ENCODE measurements at places on chromosomes 12 and 14.

- peak; percentile 74 for DNase-seq
- H3K27me3 ChIP-seq = no peaks in the 10 kb centered on the region
- H3K4me3 ChIP-seq = no peak overlapping the region
Measured at GRCh38 chr14:23929822-23930294, 23.7 kb upstream of the DHRS4 start.

DNA sequence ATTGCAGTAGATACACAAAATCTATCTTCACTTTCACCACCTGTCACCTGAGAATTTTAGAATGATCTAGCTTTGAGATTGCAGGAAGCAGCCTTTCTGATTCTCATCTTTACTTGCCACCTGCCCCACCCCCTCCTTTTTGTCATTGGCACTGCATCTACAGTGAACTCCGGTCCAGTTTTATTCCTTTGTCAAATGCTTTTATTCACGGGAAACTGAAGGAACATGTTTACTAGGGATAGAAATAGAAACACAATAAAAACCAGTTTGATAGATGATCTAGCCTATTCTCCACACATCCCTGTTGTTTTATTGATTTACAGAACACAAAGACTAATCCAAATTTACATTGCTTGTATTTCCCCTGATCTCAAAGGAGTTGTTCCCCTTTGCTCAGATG is 471.7 kb upstream of the STXBP6 start:
- H3K27ac ChIP-seq = no peak overlapping the region
- no peak overlapping the region for H3K4me3 ChIP-seq
- no peaks in the 10 kb centered on the region for H3K4me1 ChIP-seq
- no peaks in the 10 kb centered on the region for H3K36me3 ChIP-seq

- H3K4me1 ChIP-seq = no peaks in the 10 kb centered on the region
- no peaks in the 10 kb centered on the region for H3K27me3 ChIP-seq
- peaks cover 23% of the 10 kb centered on the region for H3K36me3 ChIP-seq
- H3K4me3 ChIP-seq = no peak overlapping the region
Measured at GRCh38 chr14:102050625-102051024, 36.2 kb downstream of the HSP90AA1 start.

GRCh38 chr12:119721306-119721705 is 53.4 kb downstream of the PRKAB1 start:
- no peak overlapping the region for H3K4me3 ChIP-seq
- no peak overlapping the region for H3K27ac ChIP-seq
- DNase-seq = no peak
- no peaks in the 10 kb centered on the region for H3K4me1 ChIP-seq
- peaks cover 15% of the 10 kb centered on the region for H3K36me3 ChIP-seq

DNA sequence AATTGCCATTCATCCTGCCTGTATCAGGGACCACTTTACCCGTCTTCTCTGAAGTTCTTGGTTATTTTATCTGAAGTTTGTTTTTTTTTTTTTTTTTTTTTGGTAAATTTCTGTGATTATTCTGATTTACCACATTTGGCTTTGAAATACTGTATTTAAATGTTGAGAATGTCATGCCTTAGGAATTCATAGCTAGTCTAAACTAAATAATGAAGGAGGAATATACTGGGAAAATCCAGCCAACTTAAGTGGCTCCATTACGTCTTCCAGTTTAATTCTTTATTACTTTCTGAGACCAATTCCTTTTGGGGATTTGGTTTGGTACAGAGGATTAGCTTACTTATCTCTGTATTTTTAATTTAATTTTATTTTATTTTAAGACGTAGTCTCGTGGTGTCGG is 60.3 kb upstream of the KCNMB4 start:
- H3K36me3 ChIP-seq = peaks cover 55% of the 10 kb centered on the region
- peaks cover 28% of the 10 kb centered on the region for H3K4me1 ChIP-seq
- no peak overlapping the region for H3K27ac ChIP-seq

DNA sequence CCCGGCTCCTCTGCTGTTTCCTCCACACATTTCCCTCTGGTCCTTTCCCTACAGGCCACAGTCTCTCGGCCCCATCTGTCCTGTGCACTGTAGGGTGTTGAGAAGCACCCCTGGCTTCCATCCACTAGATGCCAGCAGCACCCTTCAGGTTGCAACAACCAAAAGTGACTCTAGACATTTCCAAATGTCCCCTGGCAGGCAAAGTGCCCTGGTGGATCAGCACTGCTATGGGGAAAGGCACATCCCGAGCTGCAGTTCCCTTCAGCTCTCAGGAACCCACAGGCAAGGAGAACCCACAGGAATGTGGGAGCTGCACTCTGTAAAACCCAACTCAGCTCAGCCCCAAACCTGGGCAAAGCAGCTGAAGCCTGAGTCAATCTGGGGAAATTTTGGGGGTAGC is 77.0 kb downstream of the RBM19 start:
- no peak for DNase-seq
- no peak overlapping the region for H3K27ac ChIP-seq
- H3K4me1 ChIP-seq = no peaks in the 10 kb centered on the region
- H3K36me3 ChIP-seq = peaks cover 36% of the 10 kb centered on the region
- no peaks in the 10 kb centered on the region for H3K27me3 ChIP-seq
- no peak overlapping the region for H3K4me3 ChIP-seq

DNA sequence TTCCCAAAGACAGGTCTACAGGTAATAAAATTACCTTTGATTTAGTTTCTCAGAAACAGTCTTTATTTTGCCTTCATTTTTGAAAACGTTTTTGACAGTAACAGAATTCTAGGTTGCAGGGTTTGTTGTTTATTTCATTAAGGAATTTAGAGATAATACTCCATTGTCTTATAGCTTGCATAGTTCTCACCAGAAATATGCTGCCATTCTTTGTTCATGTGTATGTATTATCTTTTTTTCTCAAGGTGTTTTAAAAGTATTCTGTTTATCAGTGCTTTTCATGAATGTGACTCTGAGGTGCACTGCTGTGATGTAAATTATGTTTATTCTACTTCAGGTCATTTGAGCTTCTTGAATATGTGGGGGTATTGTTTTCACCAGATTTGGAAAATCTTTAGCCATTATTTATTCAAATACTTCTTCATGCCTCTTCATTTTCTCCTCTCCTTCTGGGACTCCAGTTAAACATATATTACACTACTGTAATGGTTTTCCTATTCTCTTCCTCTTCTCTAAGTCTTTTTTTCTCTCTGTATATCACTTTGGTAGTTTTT is 32.7 kb downstream of the ZNF605 start:
- no peak overlapping the region for H3K4me3 ChIP-seq
- DNase-seq = no peak
- peaks cover 63% of the 10 kb centered on the region for H3K36me3 ChIP-seq
- H3K27ac ChIP-seq = no peak overlapping the region
- no peaks in the 10 kb centered on the region for H3K4me1 ChIP-seq
- H3K27me3 ChIP-seq = no peaks in the 10 kb centered on the region

DNA sequence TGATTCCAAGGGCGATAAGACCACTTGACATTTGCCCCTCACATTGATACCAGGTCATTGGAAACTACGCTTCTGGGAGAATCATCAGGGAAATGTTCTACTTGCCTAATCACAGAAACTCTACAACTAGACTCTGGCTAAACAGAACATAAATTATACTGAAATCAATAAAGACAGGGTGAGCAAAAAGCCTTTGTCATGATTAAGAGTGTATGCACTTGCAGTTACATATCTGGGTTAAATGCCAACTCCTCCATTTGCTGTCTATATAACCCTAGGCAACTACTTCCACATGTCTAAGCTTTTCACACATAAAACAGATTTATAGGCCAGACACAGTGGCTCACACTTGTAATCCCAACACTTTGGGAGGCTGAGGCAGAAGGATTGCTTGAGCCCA is 125.7 kb downstream of the PHLDA1 start:
- no peak overlapping the region for H3K27ac ChIP-seq
- H3K4me3 ChIP-seq = no peak overlapping the region
- DNase-seq = no peak
- H3K27me3 ChIP-seq = peaks cover 12% of the 10 kb centered on the region
- peaks cover 3% of the 10 kb centered on the region for H3K36me3 ChIP-seq

DNA sequence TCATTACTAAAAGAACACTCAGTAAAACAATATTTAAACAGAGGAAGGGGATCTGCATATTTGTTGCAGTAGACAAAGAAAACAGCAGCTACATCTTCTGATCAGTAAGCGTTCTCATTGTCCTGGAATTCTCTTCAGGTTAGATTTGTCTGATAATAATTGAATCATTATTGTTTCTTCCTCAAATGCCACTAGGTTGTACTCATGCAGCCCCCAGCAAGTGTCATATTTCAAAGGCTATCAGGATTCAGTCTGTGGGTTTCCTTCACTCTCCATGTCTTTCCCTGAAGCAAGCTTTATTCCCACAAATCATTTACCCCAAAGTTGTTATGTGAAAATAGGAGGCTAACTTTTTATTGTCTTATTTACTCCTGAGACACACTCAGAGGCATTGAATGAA is 14.7 kb downstream of the PIK3C2G start:
- H3K4me1 ChIP-seq = no peaks in the 10 kb centered on the region
- H3K27ac ChIP-seq = no peak overlapping the region
- DNase-seq = no peak
- no peaks in the 10 kb centered on the region for H3K27me3 ChIP-seq
- no peaks in the 10 kb centered on the region for H3K36me3 ChIP-seq

DNA sequence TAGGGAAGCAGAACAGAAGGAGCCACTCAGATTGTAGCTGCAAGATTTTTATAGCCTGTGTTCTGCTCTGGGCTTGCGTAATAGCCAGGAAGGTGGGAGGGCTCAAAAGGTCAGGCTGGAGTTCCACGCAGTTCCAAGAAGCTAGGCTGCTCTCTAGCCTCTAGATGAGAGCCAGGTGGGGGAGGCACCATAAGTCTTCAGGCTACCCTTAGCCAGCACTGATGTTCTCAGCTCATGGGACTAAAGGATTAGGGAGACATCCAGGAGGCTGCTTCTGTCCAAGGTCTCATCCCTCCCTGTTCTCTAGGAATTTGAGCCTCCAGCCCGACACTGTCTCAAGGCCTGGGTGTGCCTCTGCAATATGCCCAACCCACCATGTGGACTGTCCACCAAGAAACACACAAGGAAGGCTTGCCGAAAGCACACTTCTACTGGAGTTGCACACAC is 1.7 kb downstream of the LMBR1L start:
- no peaks in the 10 kb centered on the region for H3K36me3 ChIP-seq
- H3K27me3 ChIP-seq = no peaks in the 10 kb centered on the region
- DNase-seq = no peak
- H3K4me1 ChIP-seq = peaks cover 32% of the 10 kb centered on the region
- H3K4me3 ChIP-seq = peak overlapping the region; percentile 94

- peak overlapping the region; percentile 5 for H3K4me3 ChIP-seq
- peaks cover 43% of the 10 kb centered on the region for H3K4me1 ChIP-seq
- H3K27ac ChIP-seq = peak overlapping the region; percentile 79
Measured at GRCh38 chr12:92470608-92471021, 232.2 kb upstream of the PLEKHG7 start.

GRCh38 chr12:19031032-19031431 is 98.5 kb upstream of the PLEKHA5 start:
- H3K36me3 ChIP-seq = no peaks in the 10 kb centered on the region
- H3K4me3 ChIP-seq = no peak overlapping the region
- DNase-seq = no peak
- no peaks in the 10 kb centered on the region for H3K4me1 ChIP-seq
- H3K27me3 ChIP-seq = peaks cover 3% of the 10 kb centered on the region

DNA sequence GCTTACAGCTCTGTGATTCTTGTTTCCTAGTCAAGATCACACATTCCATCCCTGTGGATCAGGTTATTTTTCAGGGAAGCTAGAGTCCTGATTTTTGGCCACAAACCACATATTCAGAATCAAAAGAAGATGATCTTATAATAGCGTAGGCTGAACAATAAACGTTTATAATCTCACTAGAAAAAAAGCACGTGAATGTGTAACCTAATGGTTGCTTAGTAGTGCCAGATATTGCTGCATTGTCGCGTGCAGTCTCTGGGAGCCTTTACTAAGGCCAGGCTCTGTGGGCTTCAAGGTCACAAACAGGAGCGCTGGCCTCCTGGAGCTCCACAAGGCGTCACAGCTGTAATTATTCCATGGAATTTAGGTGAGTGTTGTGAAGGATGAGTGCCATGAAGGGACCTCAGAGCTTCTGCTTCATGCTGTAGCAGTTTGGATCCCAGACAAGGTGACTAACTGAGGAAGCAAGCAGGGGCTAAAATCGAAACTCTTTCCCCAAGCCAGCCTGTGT is 17.4 kb downstream of the CDKN1B start:
- no peaks in the 10 kb centered on the region for H3K27me3 ChIP-seq
- DNase-seq = no peak
- peaks cover 14% of the 10 kb centered on the region for H3K36me3 ChIP-seq
- peaks cover 30% of the 10 kb centered on the region for H3K4me1 ChIP-seq
- H3K4me3 ChIP-seq = no peak overlapping the region

GRCh38 chr12:29552994-29553748 is 55.7 kb upstream of the OVCH1 start:
- H3K4me1 ChIP-seq = no peaks in the 10 kb centered on the region

- H3K27ac ChIP-seq = no peak overlapping the region
- H3K4me1 ChIP-seq = no peaks in the 10 kb centered on the region
- H3K4me3 ChIP-seq = no peak overlapping the region
- no peaks in the 10 kb centered on the region for H3K36me3 ChIP-seq
- DNase-seq = no peak
Measured at GRCh38 chr12:77253321-77253720, 188.0 kb upstream of the E2F7 start.

GRCh38 chr12:81164827-81165226 is 86.9 kb downstream of the ACSS3 start:
- H3K36me3 ChIP-seq = no peaks in the 10 kb centered on the region
- H3K4me1 ChIP-seq = no peaks in the 10 kb centered on the region
- H3K27ac ChIP-seq = no peak overlapping the region
- DNase-seq = no peak
- no peak overlapping the region for H3K4me3 ChIP-seq

- H3K4me3 ChIP-seq = no peak overlapping the region
- H3K36me3 ChIP-seq = peaks cover 3% of the 10 kb centered on the region
- H3K27me3 ChIP-seq = no peaks in the 10 kb centered on the region
- no peak for DNase-seq
Measured at GRCh38 chr12:104579718-104580495, 123.2 kb downstream of the CHST11 start.

GRCh38 chr12:112833267-112833666 is 41.7 kb downstream of the RPH3A start:
- DNase-seq = no peak
- H3K4me1 ChIP-seq = peaks cover 2% of the 10 kb centered on the region
- no peak overlapping the region for H3K27ac ChIP-seq
- H3K36me3 ChIP-seq = no peaks in the 10 kb centered on the region
- H3K4me3 ChIP-seq = no peak overlapping the region

- H3K4me1 ChIP-seq = peaks cover 6% of the 10 kb centered on the region
- H3K36me3 ChIP-seq = no peaks in the 10 kb centered on the region
- H3K4me3 ChIP-seq = no peak overlapping the region
- H3K27me3 ChIP-seq = no peaks in the 10 kb centered on the region
- peak; percentile 3 for DNase-seq
Measured at GRCh38 chr14:90721619-90722305, 94.5 kb downstream of the TTC7B start.
